Stimulated activated CD8-positive, alpha-beta memory T cell treated with anti-CD3 and anti-CD28 coated beads, Interleukin-7, amount 100 ng/mL, for 1 hour (primary cell): ENCODE measurements at places on chromosomes 2 and 18.

DNA sequence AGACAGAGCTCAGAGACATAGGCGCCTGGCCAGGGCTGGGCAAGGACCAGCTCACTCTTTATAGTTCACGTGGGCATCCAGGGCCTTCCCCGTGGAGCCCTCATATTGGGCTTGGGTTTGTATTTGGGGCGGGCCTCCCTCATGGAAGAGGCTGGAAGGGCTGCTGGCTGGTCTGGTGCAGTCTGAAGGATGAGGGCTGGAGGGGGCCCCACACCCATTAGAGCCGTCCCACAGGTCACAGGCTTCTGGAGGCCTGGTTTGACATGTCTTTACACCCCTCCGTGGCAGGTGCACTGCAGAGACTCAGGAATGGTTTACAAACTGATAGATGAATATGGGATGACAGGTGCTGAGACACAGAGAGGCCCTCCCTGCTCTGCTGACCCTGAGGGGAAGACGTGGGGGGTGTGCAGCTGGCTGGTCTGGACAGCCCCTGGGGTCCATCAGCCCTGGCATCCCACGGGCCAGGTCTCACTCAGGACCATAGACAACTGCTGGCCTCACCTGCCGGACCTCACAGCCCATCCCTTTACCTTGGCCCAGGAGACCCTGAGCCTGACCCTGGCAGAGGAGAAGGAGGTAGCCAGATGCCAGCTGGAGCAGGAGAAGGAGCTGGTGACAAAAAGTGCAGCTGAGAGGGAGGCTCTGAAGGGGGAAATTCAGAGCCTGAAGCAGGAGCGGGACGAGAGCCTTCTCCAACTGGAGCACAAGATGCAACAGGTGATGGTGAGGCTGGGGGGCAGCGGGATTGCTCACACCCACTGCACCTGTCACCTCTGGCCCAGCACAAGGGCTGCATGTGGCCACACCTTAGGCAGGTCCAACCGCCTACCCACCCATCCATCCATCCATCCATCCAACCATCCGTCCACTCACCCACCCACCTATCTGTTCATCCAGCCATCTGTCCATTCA lies 43.9 kb downstream of the CROCC2 start:
- DNase-seq = no peak

GRCh38 chr18:35415511-35416073 lies 38.5 kb upstream of the ZNF396 start:
- DNase-seq = no peak

DNA sequence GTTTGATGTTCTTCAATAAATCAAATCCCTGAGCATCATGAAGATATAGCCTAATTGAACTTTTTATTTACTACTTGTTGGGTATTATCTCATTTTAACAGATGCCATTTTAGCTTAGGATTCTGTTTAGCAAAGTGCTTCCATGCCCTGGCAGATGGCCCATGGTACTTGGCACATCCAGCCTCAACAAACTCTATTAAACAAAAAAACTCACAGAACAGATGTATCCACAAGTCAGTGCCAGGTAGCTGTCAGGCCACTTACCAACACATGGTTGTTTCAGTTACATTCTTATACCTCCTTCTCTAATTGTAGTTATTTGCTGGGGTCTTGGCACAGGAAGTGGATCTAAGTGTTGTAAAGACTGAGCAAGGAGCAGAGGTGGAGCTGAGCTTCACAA lies 29.6 kb downstream of the GAD1 start:
- no peak for DNase-seq

DNA sequence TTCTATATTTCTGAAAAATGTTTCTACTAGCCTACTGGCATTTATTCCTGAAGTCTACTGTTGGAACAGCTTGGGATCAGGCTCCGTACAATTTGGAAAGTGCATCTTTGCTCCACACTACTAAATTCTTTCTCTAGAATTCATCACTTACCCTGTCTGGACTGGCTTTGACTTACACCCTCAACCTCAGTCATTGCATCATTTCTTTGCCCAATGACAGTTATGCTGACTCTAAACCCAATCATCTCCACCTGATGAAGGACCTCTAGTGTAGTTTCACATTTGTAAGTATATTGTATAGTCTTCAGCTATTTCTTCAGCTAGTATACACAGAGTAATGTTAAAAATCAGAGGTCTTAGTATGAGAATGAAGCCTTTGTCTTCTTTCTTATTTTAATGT lies 359.6 kb upstream of the MC4R start:
- no peak for DNase-seq

DNA sequence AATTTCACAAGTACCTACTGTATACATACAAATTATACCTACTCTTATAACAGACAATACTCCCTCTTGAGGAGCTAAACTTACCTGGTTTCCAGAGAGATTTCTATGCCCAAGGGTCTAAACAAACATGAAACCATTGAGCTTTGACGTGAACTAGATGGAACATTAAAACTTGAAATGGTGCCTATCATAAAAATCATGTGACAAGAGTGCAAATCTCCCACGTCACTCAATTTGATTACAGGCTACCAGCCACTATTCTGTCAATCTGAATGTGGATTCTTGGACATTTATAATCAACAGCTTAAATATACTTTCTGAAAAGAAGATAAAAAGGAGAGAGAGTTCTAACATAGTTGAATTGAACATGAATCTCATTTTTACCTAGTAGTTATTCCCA lies 297.1 kb upstream of the SESTD1 start:
- DNase-seq = no peak

DNA sequence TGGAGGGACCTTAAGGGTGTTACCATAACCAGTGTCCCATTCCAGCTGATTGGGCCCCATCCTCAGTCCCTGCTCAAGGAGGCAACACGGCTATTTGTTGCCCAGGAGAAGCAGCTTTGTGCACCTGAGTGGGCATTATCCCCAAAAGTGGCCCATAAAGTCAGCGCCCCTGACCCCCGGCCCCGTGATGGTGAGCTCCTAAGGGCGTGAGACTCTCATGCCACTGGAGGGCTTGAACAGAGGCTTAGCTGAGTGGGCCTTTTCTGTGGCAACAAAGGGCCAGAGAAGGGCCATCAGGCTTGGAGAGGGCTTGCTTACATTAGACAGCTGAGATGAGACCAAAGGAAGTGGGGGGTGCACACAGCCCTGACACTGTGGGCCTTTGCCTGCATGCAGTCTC lies 99.2 kb upstream of the RAB6C start:
- no peak for DNase-seq

DNA sequence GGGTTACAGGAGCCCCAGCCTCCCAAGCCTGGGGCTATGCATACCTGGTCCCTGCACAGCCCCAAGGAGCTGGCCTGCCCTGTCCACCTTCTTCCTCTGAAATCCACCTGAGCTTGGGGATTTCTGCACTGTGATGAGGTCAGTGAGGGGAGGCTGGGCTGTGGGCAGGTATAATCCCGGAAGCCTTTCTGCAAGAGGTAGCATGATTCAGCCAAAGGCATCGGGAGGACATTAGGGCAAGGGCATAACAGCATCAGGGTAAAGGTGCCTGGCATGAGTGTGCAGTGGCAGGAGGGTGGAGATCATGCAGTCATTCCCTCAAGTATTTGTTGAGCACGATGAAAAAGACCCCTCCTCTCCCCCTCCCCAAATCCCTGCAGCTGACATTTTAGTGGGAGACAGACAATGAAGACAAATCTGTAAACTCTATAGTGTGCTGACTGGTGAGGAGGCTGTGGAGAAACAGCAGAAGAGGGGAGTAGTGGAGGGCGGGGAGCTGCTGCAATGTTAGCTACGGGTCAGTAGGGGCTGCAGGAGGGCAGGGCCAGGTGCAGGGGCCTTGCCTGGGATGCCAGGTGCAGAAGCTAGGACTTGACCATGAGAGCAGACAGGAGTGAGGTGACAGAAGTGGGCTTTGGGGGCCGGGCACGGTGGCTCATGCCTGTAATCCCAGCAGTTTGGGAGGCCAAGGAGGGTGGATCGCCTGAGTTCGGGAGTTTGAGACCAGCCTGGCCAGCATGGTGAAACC lies 18.7 kb downstream of the ZFP36L2 start:
- DNase-seq = no peak

DNA sequence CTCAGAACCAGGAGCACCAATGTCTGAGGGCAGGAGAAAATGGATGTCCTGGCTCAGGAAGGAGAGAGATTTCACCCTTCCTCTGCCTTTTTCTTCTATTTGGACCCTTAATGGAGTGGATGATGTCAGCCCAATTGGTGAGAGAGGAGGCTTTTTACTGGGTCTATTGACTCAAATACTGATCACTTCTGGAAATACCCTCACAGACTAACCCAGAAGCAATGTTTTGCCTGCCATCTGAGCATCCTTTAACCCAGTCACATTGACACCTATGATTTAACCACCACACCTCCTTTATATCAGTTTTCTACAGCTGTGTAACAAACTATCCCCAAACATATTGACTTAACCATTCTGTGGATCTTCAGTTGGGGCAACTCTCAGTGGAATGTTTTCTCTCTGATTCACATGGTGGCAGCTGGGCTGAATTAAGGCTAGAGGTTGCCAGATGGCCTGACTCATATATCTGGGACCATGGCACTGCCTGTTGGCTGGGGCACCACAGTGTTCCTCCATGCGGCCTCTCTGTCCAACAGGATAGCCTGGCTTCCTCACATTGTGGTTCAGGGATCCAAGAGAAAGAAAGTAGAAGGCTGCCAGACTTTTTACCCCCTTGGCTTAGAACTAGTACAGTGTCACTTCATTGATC lies 18.2 kb upstream of the MBOAT2 start:
- DNase-seq = no peak

- no peak for DNase-seq
Observed at GRCh38 chr2:200756618-200757321, 54.9 kb upstream of the BZW1 start.

- DNase-seq = no peak
Observed at GRCh38 chr18:24064391-24065100, 50.0 kb downstream of the TTC39C start.

- no peak for DNase-seq
Observed at GRCh38 chr2:233059547-233059796, 670 bp upstream of the INPP5D start.

GRCh38 chr18:78612801-78613200 lies 366.8 kb upstream of the SALL3 start:
- no peak for DNase-seq

DNA sequence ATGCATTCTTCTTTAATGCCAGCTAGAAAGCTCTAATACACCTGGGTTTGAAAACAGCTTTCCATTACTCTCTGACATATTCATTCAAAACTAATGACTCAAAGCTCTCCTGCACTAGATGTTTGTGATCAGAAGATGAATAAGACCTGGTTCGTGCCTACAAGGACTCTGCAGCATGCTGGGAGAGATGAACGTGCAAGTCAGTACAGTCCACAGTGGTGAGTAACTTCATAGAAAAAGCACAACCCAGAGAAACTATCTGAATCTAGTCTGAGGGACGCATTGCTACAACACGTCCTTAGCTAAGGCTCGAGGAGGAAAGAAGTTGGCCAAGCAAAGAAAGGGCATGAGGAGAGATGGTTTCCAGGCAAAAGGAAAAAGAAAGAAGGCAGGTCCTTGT lies 234.3 kb downstream of the OSR1 start:
- no peak for DNase-seq

DNA sequence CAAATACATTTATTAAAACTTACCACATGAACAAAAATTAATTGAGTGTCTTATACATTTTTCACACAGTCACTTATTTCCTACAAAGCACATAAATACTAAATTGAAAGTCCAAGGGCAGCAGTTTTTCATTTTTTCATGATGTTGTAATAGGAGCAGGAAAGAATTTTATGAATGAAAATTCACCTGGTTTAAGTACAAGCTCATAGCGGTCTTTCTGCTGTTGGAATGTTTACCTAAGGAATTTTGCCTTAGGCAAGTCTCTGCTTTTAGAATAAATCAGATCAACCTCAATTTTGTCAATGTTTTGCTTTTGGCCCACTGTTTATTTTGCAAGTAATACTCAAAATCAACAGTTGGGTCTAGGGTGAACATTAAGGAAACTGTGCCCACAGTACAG lies 40.0 kb downstream of the ETAA1 start:
- DNase-seq = no peak

- DNase-seq = no peak
Observed at GRCh38 chr2:10721396-10722251, at the start of gene ATP6V1C2. ATP6V1C2 (plus strand) TSS chr2:10721630; CDS start chr2:10722850, 1,220 bp downstream.

DNA sequence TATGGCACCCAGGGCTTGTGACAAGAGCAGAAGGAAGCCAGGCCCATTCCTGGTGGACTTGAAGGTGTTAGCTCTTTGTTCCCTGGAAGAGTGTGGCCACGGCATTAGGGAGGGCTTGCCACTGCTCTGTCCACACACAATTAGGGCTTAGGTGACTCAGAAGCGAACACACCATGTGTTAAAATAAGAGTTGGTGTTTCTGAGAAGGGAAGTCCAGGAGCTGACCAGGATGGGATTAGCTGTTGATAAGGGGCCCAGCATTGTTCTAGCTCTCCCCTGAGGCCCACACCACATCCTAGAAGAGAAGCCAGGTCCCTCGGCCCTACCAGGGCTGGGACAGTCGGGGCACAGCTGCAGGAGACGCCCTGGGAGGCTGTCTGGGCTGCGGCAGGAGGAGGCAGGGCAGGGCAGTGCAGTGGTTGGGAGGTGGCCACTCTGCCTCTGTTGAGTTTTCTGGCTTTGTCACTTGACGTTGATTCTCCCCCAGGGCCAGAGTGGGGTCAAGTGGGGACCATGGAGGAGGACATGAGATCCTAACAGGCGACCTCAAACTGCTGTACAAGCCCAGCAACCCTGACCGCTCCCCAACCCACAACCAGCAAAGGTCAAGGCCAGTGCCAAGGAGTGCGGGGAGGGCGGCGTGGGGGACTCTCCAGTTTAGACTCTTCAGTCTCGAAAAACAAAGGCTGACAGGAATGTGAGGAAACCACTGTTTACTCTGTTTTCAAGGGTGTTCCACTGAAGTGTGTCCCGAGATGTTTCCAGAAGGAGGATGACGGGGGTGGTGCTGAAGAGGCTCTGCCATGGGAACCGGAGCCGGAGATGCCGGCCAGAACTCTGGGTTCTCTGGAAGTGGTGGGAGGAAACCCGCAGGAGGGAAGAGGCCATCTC lies 16.8 kb downstream of the GNLY start:
- DNase-seq = no peak

DNA sequence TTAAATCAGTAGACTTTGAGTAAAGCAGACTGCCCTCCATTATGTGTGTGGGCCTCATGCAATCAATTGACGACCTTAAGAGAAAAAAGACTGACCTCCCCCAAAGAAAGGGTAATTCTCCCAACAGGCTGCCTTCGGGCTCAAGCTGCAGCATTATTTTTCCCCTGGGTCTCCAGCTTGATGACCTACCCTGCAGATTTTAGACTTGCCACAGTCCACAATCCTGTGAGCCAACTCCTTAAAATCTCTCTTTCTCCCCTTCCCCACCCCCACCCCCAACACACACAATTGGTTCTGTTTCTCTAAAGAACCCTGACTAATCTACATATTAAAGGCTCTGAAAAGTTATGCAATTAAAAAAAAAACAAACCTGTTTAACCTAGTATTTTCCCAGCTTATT lies 89.4 kb downstream of the RNF152 start:
- DNase-seq = no peak

DNA sequence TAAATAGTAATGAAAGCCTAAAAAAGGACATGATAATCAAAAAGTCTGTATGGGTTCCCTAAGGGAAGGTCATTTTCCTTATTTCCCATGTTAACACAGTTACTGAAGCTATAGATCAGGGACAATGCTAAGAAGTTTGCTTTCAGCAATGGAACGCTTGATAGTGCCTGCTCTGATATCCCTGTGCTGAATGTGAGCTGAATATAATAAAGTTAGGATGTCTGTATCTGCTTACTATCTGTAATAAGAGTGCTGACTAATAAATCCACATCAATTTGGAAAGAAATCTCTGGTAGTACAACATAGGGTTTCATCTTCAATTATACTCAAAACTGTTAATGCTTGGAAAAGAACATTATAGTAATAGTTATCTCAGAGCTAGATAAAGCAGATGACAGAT lies 25.8 kb downstream of the TTC21B start:
- no peak for DNase-seq
